ENCODE measurements at places on chromosomes 2 and 18.
A peak's percentile ranks its signal among the peaks of the same experiment; 100 is the strongest.

DNA sequence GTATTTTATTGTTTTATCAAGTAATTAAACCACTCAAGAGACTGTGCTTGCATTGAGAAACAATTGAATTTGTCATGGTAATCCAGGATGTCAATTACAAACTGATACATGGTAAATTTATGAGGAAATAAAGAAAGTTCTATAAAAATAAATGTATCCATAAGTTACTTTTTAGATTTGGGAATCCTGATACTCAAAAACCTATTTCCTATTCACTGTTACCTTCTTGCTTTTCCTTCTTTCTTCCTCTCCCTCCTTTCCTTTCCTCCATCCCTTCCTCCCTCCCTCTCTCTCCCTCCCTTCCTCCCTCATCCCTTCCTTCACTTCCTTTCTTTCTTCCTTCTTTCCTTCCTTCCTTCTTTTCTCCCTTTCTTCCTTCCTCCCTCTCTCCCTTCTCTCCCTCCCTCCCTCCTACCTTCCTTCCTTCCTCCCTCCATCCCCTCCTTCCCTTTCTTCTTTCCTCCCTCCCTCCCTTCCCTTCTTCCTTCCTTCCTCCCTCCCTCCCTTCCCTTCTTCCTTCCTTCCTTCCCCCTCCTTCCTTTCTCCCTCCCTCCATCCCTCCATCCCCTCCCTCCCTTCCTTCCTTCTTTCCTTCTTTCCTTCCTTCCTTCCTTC lies 1299.1 kb upstream of the ZEB2 start:
- H3K4me3 ChIP-seq: no peak overlapping the region
- no peaks in the 10 kb centered on the region for H3K27me3 ChIP-seq
- no peaks in the 10 kb centered on the region for H3K36me3 ChIP-seq
- no peak for DNase-seq

DNA sequence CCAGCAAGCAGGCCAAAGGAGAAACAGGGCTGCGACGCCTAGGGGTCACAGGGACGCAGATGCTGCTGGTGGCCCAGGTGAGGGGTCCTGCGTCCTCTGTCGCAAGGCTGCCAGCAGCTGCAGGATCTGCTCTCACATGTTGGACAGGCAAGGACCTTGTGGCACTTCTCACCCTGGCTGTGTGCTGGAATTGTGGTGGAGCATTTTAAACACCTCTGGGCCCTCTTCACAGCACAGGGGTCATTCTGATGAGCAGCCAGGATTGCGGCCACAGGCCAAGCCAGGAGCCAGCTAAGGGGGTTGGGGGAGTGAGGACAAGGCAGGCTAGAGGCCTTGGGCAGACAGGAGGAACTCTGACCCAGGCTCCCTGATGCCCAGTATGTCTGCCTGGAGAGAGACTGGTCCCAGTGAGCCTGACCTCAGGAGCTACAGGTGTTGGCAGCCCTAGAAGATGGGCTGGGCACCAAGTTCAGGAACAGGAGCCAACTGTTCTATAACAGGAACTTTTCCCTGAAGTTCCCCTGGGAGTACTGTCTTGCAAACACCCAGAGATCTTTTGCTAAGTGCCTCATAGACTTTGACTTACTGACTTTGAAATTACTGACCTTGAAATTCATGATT lies 40.2 kb downstream of the EFR3B start:
- H3K4me1 ChIP-seq: no peaks in the 10 kb centered on the region
- H3K36me3 ChIP-seq: no peaks in the 10 kb centered on the region
- no peak overlapping the region for H3K4me3 ChIP-seq
- H3K27ac ChIP-seq: no peak overlapping the region
- no peak for DNase-seq

- no peak overlapping the region for H3K27ac ChIP-seq
- peaks cover 6% of the 10 kb centered on the region for H3K36me3 ChIP-seq
- DNase-seq: no peak
- H3K4me1 ChIP-seq: no peaks in the 10 kb centered on the region
- H3K27me3 ChIP-seq: no peaks in the 10 kb centered on the region
Measured at GRCh38 chr2:131152074-131152473, 46.9 kb downstream of the PLEKHB2 start.

GRCh38 chr2:104432401-104432800 lies 421.5 kb upstream of the POU3F3 start:
- no peak overlapping the region for H3K27ac ChIP-seq
- DNase-seq: no peak
- H3K27me3 ChIP-seq: no peaks in the 10 kb centered on the region
- H3K36me3 ChIP-seq: no peaks in the 10 kb centered on the region
- no peak overlapping the region for H3K4me3 ChIP-seq

GRCh38 chr2:32697156-32697555 lies 69.3 kb downstream of the TTC27 start:
- no peaks in the 10 kb centered on the region for H3K36me3 ChIP-seq
- no peak overlapping the region for H3K4me3 ChIP-seq
- H3K4me1 ChIP-seq: no peaks in the 10 kb centered on the region

- no peaks in the 10 kb centered on the region for H3K27me3 ChIP-seq
- H3K4me1 ChIP-seq: no peaks in the 10 kb centered on the region
- no peak overlapping the region for H3K4me3 ChIP-seq
- no peak overlapping the region for H3K27ac ChIP-seq
- no peak for DNase-seq
- H3K36me3 ChIP-seq: no peaks in the 10 kb centered on the region
Measured at GRCh38 chr2:71285706-71286105, 45.9 kb upstream of the ZNF638 start.

DNA sequence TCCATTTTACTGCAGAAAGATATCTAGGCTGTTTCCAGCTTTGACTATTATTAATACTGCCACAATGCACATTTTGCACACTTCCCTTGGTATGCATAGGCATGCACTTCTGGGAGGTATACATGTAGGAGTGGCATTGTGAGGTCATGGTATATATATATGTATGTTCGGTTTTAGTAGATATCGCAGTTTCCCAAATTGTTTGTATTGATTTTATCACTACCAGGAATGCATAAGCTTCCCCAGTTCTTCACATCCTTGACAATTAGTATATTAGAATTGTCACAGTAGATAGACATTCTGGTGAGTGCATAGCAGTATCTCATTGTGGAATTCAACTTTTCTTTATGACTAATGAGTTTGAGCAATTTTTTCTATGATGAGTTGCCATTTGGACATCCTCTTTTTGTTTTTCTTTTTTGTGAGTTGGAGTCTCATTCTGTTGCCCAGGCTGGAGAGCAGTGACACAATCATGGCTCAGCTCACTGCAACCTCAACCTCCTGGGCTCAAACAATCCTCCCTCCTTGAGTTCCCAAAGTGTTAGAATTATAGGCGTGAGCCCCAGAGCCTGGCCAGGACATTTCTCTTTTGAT lies 4.2 kb upstream of the GRB14 start:
- H3K27ac ChIP-seq: no peak overlapping the region
- H3K4me1 ChIP-seq: no peaks in the 10 kb centered on the region
- no peak for DNase-seq
- no peaks in the 10 kb centered on the region for H3K36me3 ChIP-seq

DNA sequence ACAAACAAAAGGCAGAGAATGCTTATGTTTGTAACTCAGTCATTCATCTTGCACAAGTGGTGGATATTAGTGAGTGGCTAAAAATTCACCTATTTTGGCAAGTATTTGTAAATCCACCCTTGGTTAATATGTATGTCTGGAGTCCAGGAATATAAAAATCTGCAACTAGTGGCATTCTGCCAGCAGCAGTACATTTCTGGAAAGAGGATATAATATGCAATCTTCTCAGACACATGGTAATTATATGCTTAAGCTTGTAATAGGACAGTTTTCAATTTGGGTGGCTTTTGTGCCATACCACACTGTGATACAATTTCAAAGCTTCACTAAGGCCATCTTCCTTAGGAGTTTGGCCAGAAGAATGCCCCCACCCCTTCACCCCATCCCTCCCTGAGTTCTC lies 693.3 kb downstream of the MBD2 start:
- H3K4me1 ChIP-seq: no peaks in the 10 kb centered on the region
- no peak for DNase-seq
- no peak overlapping the region for H3K4me3 ChIP-seq
- H3K36me3 ChIP-seq: no peaks in the 10 kb centered on the region

- H3K4me1 ChIP-seq: no peaks in the 10 kb centered on the region
- no peaks in the 10 kb centered on the region for H3K36me3 ChIP-seq
- no peak for DNase-seq
- H3K4me3 ChIP-seq: no peak overlapping the region
Measured at GRCh38 chr2:126370201-126370600, 285.8 kb upstream of the GYPC start.

DNA sequence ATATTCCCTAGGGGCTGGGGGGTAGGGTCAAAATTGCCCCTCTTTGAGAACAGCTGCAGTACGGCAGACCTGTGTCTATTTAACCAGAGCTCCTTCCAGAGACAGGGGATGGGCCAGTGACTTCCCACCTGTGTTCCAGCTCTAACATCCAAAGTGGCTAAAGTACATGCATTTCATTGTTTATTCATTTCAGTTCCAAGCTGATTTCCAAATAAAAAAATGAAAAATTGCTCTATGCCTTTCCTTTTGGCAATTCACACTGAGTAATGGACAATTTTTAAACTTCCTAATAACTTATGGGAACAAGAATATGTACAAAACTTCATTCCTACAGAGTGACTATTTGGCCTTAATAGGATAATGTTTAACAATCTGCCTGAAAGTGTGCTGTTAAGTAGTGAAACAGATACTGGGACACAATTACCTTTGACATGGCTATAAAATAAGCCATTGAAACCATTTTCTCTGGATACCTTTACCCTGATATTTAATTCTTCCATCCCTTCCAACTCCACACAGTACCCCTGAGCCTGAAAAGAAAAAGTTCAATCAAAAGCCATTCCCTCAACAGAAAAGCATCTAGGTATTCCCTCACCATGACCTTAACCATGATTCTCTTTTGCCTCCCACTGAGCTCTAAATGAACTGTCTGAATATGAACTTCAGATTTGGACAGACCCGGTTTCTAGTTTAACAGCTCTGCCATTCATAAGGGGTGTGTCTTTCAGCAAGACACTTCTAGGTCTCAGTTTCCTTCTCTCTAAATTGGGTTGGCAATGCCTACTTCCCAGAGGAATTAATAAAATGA lies 73.1 kb downstream of the RDH14 start:
- H3K36me3 ChIP-seq: no peaks in the 10 kb centered on the region
- H3K4me1 ChIP-seq: no peaks in the 10 kb centered on the region
- no peak overlapping the region for H3K4me3 ChIP-seq
- H3K27me3 ChIP-seq: no peaks in the 10 kb centered on the region

DNA sequence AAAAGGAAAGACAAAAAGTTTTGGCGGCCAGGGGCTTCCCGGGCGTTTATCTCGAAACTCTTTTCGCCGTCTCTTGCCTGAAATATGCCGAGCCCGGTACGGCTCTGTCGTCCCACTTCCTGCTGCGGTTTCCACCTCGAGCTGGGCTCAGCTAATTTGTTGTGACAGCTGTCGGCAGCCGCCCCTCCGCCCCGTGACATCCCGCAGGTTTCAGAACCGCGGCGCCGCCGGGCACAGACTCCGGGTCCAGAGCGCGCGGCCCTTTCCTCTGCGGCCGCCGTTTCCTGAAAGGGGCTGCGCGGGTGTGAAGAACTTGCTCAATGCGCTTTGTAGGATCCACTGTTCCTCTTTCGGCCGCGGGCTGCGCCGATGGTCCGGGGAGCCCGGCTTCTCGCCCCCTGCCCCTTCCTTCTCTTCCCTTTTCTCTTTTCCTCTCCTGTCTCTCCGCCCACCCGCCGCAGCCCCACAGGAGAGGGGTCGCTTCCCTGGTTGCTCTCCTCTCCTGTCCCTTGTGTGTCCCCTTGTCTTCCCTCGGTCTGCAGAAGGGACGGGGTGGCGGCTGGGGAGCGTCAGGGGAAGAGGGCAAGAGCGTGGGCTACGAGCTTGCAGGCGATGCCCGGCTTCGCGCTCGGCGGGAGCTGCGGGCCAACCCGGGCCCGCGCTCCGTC lies 648 bp downstream of the ARID5A start:
- peaks cover 37% of the 10 kb centered on the region for H3K4me1 ChIP-seq
- no peaks in the 10 kb centered on the region for H3K36me3 ChIP-seq
- peak; percentile 74 for DNase-seq
- H3K27ac ChIP-seq: peak overlapping the region; percentile 99
- H3K4me3 ChIP-seq: peak overlapping the region; percentile 84
